Vagina (tissue), 2 donors: ENCODE measurements at places on chromosomes 4 and X. TPM values are rescaled to one million over a fixed set of nuclear protein-coding genes. Genes with fewer than 3 reads are reported as not detected.
A peak's percentile ranks its signal among the peaks of the same experiment; 100 is the strongest.

GRCh38 chr4:175540151-175540550 lies 271.9 kb downstream of the GPM6A start:
- no peaks in the 10 kb centered on the region for H3K4me1 ChIP-seq
- no peaks in the 10 kb centered on the region for H3K27me3 ChIP-seq
- no peak overlapping the region for H3K4me3 ChIP-seq
- no peaks in the 10 kb centered on the region for H3K36me3 ChIP-seq

DNA sequence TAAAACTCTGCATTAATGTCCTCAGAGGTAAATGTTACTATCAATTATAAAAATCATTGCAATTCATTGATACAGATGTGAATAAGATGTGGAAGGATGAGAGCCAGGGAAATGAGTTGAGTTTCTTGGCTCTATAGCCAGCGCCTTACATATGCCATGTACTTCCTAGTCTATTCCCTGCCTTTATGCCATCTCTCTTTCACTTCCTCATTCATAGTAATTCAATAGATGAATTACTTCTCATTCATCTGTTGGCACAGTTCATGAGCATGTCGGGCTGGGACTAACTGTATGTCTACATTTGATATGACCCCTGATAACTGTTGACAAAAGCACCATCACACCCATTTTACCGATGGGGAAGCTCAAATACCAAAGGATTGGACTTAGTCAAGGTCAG lies 55.7 kb downstream of the LNX1 start:
- no peak overlapping the region for H3K27ac ChIP-seq
- no peaks in the 10 kb centered on the region for H3K27me3 ChIP-seq
- no peaks in the 10 kb centered on the region for H3K36me3 ChIP-seq
- peaks cover 37% of the 10 kb centered on the region for H3K4me1 ChIP-seq

GRCh38 chrX:142204522-142205433 lies at the start of gene MAGEC2:
Gene MAGEC2, minus strand, starts transcription at chrX:142205290. Its CDS starts 1,303 bp downstream, at chrX:142203987.
- H3K27ac ChIP-seq = no peak within 1 kb of the TSS
- H3K36me3 ChIP-seq = no peaks in the 10 kb centered on the region
- no peak for DNase-seq
- H3K27me3 ChIP-seq = no peaks in the 10 kb centered on the region
- no peak within 1 kb of the TSS for H3K4me3 ChIP-seq

GRCh38 chr4:118113220-118113619 lies 78.9 kb downstream of the NDST3 start:
- H3K4me1 ChIP-seq = no peaks in the 10 kb centered on the region
- no peak overlapping the region for H3K4me3 ChIP-seq
- no peak overlapping the region for H3K27ac ChIP-seq
- no peaks in the 10 kb centered on the region for H3K36me3 ChIP-seq
- DNase-seq = no peak

GRCh38 chr4:183838987-183839712 lies 66.0 kb upstream of the STOX2 start:
- no peaks in the 10 kb centered on the region for H3K36me3 ChIP-seq
- H3K4me3 ChIP-seq = no peak overlapping the region
- H3K4me1 ChIP-seq = no peaks in the 10 kb centered on the region
- no peak overlapping the region for H3K27ac ChIP-seq
- no peaks in the 10 kb centered on the region for H3K27me3 ChIP-seq
- no peak for DNase-seq

DNA sequence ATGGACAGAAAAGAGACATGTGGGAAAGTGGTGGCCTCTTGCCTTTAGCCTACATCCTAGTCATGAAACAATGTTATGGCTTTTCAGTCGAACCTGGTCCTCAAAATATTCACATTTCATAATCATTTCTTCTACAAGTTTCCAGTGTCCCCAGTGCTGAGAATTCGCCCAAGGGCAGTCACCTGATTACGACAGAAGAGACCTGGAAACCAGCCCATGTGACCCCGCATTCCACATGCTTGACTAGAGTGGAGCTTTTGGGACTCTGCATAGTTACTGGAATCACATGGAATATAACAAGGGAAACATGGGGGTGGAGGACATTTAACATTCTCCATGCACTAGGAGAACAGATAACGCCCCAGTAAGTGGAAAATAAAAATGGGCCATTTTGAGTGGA lies 100.1 kb downstream of the PPARGC1A start:
- no peak overlapping the region for H3K4me3 ChIP-seq
- no peak for DNase-seq
- no peak overlapping the region for H3K27ac ChIP-seq
- H3K36me3 ChIP-seq = no peaks in the 10 kb centered on the region

- H3K27ac ChIP-seq = no peak overlapping the region
- H3K36me3 ChIP-seq = no peaks in the 10 kb centered on the region
- H3K27me3 ChIP-seq = no peaks in the 10 kb centered on the region
- no peak overlapping the region for H3K4me3 ChIP-seq
- no peak for DNase-seq
Measured at GRCh38 chrX:129525162-129525561, 1.9 kb upstream of the SMARCA1 start.

DNA sequence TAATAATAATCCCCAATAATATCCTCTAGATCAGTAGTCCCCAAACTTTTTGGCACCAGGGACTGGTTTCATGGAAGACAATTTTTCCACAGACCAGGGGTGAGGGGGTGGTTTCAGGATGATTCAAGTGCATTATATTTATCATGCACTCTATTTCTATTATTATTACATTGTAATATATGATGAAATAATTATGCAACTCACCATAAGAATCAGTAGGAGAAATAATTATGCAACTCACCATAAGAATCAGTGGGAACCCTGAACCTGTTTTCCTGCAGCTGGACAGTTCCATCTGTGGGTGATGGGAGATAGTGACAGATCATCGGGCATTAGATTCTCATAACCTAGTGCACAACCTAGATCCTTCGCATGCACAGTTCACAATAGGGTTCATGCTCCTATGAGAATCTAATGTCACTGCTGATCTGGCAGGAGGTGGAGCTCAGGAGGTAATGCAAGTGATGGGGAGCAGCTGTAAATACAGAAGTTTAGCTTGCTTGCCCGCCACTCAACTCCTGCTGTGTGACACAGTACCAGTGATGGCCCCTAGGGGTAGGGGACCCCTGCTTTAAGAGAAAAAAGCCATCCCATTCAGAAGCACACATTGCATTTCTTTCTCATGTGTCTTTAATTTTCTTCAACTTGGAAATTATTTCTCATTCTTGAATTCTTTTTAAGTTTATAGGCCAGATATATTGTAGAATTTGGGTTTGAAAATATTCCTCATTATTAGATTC lies 16.0 kb upstream of the SH3RF1 start:
- H3K4me3 ChIP-seq = no peak overlapping the region
- no peaks in the 10 kb centered on the region for H3K36me3 ChIP-seq
- no peaks in the 10 kb centered on the region for H3K27me3 ChIP-seq
- H3K4me1 ChIP-seq = no peaks in the 10 kb centered on the region
- DNase-seq = no peak
- no peak overlapping the region for H3K27ac ChIP-seq

DNA sequence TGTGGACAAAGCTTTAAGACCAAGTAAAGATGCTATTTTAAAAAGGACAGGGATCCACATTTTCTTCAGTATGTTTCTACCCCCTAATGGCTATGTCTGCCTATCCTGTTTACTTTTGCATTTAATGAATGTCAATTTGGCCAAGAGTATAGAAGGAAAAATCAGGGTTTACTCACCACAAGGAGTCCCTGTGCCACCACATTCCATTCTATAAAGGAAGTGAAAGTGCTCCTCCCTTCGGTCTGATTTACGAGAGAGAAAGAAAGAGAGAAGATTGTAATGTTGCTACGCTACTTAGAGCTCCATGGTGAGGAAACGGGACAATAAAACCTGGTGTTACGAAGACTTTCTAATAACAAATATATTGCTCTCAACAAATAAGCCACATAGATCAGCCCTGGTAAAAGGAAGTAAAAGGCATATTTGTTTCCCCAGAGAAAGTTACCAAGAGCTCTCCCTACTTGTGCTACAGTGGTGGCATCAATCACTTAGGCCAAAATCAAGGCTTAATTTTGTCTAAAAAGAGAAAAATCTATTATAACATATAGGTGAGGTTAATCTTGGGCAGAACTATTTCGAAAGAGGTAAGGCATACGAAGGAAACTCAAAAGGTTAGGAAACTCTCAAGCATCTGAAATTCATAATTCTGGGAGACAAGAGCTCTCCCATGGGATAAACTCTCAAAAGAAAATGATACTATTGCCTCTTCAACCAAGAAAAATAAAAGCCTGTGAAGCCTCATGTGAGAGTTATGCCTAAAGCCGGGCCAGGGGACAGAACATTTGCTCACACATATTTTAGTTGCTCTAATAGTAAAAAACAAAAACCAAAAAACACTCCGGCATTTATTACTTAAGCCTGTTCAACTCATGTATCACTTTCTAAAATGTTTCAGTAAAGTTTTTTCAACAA lies 29.5 kb downstream of the TAPT1 start:
- H3K27ac ChIP-seq = peak overlapping the region; percentile 42
- no peaks in the 10 kb centered on the region for H3K36me3 ChIP-seq
- no peak for DNase-seq

DNA sequence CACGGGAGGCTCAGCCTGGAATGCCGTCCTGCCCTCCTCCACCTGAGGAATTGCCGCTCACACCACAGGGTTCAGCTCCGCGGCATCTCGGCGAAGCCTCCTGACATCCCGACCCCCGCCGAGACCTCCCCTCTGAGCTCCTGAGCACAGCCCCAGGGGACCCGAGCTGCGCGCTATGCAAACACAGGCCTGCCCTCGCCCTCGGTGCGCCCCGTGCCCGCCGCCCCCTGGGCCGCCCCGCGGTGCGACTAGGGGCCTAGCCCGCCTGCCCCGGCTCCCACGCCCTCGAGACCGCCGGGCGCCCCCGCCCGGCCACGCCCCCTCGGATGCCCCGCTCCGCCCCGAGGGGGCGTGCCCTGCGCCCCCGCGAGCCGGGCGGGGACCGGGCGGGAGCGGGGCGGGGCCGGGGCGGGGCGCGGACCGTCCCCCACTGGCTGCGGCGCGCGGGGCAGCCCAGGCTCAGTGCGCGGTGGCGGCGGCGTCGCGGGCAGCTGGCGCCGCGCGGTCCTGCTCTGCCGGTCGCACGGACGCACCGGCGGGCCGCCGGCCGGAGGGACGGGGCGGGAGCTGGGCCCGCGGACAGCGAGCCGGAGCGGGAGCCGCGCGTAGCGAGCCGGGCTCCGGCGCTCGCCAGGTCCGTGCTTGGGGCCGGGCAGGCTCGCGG lies at the start of gene FGFR3:
Gene FGFR3 (plus strand): TSS at position 462 of the 664 bp plus-strand sequence. CDS start 642 bp downstream, outside the sequence.
- no peaks in the 10 kb centered on the region for H3K36me3 ChIP-seq
- no peak for DNase-seq
- peak within 1 kb of the TSS; percentile 66 for H3K4me3 ChIP-seq
- H3K27me3 ChIP-seq = no peaks in the 10 kb centered on the region

- no peaks in the 10 kb centered on the region for H3K4me1 ChIP-seq
- DNase-seq = no peak
- H3K27ac ChIP-seq = no peak overlapping the region
- H3K4me3 ChIP-seq = no peak overlapping the region
Measured at GRCh38 chrX:103157496-103158316, 57.2 kb upstream of the BEX4 start.

DNA sequence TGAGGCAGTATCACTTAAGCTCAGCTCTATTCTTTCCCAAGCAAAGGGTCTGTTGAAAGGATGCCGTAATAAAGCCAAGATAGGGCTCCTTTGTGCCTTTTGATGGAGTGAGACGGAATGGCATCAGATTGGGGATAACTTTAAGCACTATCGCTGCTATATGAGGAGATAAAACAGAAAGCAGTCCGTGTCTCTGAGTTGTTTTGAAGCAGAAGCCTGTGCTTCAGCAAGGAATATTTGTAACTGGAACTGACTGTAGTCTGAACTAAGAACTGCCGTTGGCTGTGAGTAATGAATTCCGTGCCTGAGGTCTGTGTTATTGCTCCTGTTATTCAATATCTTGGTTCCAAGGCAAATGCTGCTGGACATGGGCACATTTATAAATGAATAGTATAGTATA lies 297.4 kb downstream of the ANKRD50 start:
- H3K4me3 ChIP-seq = no peak overlapping the region
- H3K4me1 ChIP-seq = no peaks in the 10 kb centered on the region
- H3K36me3 ChIP-seq = no peaks in the 10 kb centered on the region
- no peak for DNase-seq

The BBS12 gene
- 2.2 TPM for total RNA-seq

The IRAK1 gene
- total RNA-seq = 46.7 TPM

The LRIT3 gene
- not detected for total RNA-seq

The HHIP gene
- total RNA-seq = 0.25 TPM

The HELT gene
- not detected for total RNA-seq

The NMU gene
- 8.1 TPM for total RNA-seq

The GLRA3 gene
- not detected for total RNA-seq
